Left forelimb (tissue), 1 donor: ENCODE measurements at places on chromosomes 11 and 22.

GRCh38 chr11:35667257-35667656 is 4.7 kb downstream of the TRIM44 start:
- DNase-seq, result no peak

DNA sequence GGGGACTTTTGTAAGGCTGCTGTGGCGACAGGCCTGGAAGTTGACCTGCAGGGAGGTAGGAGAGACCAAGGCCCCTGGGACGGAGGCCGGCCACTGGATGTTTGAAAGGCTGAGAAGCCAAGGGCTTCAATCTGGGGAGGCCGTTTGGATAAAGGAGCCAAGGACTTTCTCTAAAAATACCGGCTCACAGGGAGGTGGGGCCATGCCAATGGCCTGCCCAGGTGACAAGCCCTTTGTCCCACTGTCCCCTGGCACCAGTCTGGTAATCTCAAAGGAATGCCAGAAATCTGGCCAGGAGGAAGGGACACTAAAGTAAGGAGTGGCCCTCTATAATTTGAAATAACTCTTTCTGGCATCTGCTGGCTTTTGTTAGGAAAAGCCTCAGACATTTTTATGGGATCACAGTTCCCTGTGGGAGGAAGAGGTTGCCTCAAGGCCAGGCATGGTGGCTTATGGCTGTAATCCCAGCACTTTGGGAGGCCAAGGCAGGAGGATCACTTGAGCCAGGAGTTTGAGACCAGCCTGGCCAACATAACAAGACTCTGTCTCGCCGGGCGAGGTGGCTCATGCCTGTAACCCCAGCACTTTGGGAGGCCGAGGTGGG is 1.9 kb upstream of the CHKA start:
- no peak for DNase-seq

DNA sequence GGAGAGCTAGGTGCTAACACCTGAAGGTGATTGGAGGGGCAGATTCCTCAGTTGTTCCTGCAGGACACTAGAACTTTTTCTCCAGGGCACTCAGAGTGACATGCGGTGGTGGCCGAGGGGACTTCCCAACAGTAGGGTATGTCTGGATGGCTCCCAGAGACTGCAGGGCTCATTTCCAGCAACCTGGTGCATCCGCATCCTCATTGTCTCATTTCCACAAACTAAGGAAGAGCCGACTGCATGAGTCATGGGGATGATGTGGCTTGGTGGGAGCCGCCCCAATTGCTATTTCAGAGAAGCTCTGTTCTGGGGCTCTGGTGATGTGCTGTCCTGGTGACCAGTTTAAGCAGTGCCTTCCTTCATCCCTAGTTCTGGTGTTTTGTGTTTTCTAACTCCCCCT is 2.8 kb upstream of the ROBO4 start:
- DNase-seq, result peak; percentile 37

GRCh38 chr22:40463683-40464082 is 93.3 kb downstream of the SGSM3 start:
- no peak for DNase-seq

- peak; percentile 49 for DNase-seq
Measured at GRCh38 chr11:48107188-48107704, 109.4 kb upstream of the OR4B1 start.

- peak; percentile 89 for DNase-seq
Measured at GRCh38 chr11:62842171-62842741, 2.9 kb upstream of the WDR74 start.
